CD4-positive, CD25-positive, alpha-beta regulatory T cell (primary cell): ENCODE measurements at places on chromosomes 1 and 21.

- no peak for DNase-seq
These were observed 15.0 kb upstream of the VAMP4 start for GRCh38 chr1:171756856-171757255.

DNA sequence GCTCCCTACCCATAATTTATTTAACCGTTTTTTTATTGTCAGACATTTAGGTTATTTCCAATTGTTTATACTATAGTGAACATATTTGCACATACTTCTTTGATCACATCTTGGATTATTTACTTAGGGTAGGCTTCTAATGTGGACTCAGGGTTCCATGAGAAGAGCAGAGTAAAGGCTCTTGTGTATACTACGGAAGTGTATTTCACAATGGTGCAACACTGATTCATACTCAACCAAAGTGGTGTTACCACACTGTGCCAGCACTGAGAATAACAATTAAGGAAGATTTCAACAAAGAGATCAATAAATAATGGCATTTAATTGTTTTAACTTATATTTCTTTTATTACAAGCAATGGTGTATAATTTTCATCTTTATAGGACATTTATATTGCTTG, 251.2 kb downstream of the ZNF326 start:
- DNase-seq: no peak

DNA sequence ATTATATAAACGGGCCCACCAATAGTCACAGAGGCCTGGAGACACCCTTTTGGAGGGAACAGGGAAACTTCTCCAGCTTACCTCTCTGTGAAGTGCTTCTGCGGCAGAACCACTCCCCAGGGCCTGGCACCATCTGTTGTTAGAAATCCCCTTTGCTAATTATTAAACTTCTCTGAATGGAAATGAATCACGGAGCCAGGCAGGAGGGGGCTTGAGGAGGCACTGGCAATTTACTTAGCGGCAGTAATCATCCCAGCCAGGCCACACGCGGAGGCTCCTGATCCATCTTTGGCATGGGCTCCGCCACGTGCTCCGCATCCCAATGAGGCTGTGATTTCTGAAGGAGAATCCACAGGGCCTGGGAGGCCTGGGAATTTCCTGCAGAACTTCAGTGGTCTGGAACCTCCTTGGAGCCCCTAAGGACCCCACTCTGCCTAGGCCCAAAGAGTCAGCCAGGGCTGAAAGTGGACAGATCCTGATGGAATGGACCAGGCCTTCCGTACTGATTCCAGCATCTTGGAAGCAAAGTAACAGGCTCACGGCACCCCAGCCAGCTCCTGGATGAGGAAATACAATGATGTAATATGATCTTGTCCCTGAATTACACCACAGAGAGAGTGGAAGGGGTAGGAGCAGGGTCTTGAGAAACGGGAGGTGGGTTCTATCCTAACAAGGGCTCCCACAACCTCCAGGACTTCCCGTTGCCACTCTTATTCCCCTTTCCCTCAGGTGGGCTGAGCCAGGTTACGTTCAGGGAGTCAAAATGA, 62.3 kb downstream of the GRIK3 start:
- no peak for DNase-seq

- DNase-seq: no peak
These were observed 80.0 kb downstream of the JMJD4 start for GRCh38 chr1:227654858-227655752.

GRCh38 chr1:185292237-185292636, 24.8 kb downstream of the IVNS1ABP start:
- no peak for DNase-seq

- no peak for DNase-seq
These were observed 872 bp upstream of the PPP2R5A start for GRCh38 chr1:212284332-212284743.

DNA sequence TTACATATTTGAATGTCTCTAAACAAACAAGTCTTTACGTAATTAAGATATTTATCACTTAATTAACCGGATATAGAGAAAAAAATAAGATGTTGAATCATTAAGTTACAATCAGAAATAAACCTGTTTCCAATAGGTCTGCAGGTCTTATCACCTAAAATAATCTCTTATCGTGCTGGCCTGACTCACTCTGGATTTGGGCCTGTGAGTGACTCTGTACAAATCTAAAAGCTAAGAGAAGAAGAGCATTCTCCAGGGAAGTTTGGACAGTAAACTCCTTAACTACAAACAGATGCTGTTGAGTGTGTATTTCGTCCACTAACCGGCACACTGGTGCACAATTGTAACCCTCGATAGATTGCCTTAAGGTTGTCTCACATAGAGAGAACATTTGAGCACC, 25.3 kb downstream of the CEP104 start:
- no peak for DNase-seq

- DNase-seq: no peak
These were observed 49.2 kb downstream of the RALGPS2 start for GRCh38 chr1:178774263-178774662.

DNA sequence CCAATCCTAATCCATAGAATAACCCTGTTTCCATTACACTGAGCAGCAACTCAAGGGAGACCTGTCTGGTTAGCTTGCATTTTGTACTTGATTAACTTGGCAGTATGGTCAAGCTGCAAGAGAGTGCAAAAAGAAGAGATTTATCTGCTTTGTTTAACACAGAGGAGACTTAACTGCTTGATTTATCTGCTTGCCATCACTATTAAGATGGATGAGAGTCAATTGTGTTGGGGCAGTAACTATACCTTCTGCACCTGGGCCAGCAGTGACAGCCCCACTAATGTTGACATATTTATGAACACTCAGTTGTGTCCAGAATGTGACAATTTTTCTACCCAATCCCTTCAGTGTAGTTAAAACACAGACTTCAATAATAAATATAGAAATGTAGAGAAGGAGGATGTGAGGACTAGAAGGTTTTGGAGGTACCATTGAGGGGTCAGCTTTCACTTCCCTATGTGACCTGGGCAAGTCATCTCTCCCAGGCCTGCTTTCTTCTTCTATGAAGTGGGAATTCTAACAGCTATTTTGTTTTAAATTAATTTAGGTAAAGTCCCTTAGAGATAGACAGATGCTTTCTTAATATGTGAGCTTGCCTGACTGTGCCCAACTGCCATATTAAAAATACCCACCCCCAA, 159.1 kb upstream of the KCNK2 start:
- DNase-seq: no peak

DNA sequence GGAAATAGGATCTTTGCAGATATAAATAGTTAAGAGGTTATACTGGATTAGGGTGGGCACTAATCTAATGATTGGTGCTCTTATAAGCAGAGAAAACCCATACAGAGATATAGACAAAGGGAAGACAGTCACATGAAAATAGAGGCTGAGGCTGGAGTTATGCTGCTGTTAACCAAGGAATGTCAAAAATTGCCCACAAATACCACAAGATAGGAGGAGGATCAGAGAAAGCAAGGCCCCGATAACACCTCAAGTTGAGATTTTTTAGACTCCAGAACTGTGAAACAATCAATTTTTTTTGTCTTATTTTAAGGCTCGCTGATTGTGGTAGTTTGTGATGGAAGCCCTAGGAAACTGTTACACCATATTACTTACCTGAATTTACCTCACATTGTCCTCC, 513.2 kb downstream of the COL11A1 start:
- no peak for DNase-seq

- DNase-seq: no peak
These were observed 9.5 kb upstream of the BCAR3 start for GRCh38 chr1:93690921-93691789.

- DNase-seq: no peak
These were observed 20.1 kb downstream of the AGT start for GRCh38 chr1:230693777-230694176.
